ENCODE measurements at places on chromosomes 4 and X.

- no peak for DNase-seq
Measured at GRCh38 chr4:20288047-20288650, 36.4 kb downstream of the SLIT2 start.

DNA sequence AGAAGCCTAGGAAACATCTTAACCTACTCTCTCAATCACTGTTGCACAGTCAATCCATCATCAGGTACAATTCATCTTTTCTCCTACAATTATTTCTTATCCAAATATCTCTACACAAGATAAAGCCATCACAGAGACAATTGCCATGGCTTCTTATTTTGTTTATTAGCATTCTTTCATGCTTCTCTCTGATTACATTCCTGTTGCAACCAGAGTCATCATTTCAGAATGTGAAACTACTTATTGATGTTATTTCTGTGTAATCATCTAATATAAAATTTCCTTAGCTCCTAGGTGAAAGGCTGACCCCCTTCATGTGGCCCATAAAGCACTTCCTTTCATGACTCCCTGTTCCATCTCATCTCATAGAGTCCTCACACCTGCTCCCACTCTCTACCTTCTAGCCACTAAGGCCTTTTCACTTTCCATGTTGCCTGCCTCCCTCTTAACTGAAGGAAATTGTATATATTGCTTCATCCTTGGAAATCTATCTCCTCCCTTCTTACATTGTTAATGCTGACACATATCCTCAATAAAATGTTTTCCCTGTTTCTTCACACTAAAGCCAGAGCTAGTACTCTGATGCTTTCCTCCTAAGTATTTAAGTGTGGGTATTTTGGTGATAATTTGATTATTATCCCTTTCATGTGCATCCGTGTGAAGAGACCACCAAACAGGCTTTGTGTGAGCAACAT, 829.9 kb downstream of the FAT4 start:
- DNase-seq, result no peak

- no peak for DNase-seq
Measured at GRCh38 chr4:96003951-96004740, 164.3 kb downstream of the PDHA2 start.

DNA sequence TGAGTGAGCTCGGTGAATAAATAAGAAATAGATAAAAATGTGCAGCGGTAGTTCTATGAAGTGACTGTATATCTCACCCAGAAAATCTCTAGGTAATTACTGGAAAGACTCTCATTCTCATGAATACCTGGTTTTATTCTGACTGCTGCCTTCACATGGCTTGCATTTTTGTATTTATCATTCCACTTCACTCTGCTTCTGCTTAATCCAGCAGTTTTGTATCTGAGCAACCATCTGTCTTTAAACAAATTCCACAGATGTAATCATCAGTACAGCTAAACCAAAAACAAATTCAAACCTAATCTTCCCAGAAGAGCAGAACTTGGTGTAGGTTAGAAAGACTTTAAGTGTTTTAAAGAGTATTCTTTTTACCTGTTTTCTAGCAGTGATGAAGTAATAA, 11.2 kb upstream of the ALB start:
- no peak for DNase-seq

- DNase-seq, result peak; percentile 85
Measured at GRCh38 chr4:113784497-113785250, 23.1 kb upstream of the CAMK2D start.

- DNase-seq, result no peak
Measured at GRCh38 chr4:83217721-83218522, 66.7 kb downstream of the COQ2 start.

DNA sequence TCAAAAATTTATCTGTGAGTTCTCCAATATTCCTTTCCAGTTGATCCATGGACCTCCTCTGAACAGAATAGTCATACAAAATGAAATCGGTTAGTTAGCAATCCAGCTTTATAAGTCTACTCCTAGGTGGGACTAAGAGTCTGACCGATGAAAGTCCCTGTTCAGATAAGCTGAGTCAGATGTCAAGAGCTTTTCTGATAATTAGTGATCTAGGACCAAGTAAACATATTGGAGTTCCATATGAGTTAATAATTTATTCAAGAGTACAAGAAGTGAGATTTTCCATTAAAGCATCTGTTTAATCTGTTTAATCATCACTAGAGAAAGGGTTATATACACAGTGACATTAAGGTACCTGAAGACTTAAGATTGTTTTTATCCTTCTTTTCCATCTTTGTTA, 74.7 kb downstream of the UGT8 start:
- DNase-seq, result peak; percentile 17

GRCh38 chr4:39450618-39451017, 8.1 kb downstream of the RPL9 start:
- peak; percentile 40 for DNase-seq

- no peak for DNase-seq
Measured at GRCh38 chr4:4608214-4608537, 66.3 kb upstream of the STX18 start.

GRCh38 chr4:128776794-128777216, 32.7 kb upstream of the JADE1 start:
- peak; percentile 99 for DNase-seq

GRCh38 chr4:113602646-113603228, 158.8 kb downstream of the CAMK2D start:
- DNase-seq, result no peak

- DNase-seq, result peak; percentile 72
Measured at GRCh38 chrX:48165241-48165640, 31.4 kb downstream of the SSX5 start.

DNA sequence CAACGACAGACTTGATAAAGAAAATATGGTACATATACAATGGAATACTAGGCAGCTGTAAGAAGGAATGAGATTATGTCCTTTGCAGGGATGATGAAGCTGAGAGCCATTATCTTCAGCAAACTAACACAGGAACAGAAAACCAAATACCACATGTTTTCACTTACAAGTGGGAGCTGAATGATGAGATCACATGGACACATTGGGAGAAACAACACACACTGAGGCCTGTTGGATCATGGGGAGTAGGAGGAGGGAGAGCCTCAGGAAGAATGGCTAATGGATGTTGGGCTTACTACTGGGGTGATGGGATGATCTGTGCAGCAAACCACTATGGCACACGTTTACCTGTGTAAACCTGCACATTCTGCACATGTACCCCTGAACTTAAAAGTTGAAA, 209.7 kb downstream of the SPRY1 start:
- DNase-seq, result no peak

DNA sequence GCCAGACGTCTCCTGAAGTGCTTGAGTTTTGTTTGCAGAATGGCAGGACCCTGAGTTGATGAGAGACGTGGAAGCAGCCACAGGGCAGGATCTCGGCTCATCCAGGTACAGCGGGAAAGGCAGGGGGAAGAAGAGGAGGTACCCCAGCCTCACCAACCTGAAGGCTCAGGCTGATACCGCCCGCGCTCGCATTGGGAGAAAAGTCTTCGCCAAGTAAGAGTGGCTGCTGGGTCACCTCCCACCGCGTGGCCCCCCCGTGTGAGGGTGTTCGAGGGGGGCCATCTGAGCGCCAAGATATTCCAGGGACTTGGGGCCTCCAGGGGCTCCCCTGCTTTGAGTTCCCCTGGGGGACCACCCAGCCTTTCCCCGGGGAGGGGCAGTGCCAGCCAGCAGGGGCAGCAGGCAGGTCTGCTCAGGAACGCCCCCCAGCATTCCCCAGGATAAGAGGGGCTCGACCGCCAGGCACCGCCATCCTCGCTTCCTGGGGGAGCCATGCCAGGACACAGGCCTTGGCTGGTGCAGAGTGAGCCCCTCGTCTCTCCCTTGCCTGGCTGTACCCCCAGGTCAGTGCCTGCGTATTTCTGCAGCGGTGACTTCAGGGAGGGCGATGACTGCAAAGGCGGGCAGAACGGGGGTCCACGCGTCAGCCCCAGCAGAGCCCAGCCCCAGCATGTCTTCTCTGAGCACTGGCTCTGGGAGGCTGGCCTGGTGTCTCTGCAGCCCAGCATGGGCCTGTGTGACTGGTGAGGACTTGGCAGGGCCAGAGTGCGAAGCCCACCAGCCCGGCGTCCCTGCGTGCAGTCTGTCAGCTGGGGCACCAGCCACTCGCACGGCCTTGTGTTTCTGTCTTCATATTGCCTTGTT, 22.3 kb downstream of the NKX1-1 start:
- no peak for DNase-seq

DNA sequence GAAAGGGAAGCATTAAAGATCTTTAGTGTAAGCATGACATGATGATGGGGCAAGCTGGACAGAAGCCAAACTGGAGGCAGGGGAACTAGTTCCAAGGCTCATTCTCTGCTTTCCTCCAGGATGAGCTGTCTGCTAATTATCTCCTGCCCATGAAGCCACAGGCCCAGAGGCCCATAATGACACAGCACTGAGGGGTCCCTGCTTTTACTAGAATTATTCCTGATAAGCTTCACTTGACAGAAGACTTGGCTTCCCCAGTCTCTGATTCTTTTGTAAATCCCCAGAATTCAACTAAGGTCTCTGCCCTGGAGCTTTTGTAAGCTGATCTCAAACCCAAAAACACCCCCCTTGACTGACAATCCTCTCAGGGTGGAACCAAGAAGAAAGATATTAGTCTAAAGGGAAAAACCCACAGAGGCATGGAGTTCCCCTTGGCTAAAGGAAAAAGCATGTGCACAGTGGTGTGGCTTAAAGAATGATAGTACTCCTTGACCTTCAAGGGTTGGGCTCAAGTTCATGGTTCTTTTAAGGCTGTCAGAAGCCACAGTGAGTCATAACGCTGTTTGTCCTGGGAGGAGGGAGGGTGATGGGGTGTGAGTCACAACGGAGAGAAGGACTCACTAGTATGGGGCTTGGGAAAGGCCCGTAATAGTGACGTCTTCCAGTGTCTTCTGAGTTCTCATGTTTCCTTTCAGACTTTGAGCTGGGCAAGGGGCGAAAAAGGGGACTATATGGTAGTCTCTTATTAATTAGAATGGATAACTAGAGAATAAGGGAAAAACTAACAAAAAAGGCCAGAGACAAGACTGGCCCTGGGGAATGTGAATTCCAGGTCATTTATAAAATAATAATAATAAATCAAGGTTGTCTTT, 146.0 kb upstream of the CPEB2 start:
- DNase-seq, result peak; percentile 98

DNA sequence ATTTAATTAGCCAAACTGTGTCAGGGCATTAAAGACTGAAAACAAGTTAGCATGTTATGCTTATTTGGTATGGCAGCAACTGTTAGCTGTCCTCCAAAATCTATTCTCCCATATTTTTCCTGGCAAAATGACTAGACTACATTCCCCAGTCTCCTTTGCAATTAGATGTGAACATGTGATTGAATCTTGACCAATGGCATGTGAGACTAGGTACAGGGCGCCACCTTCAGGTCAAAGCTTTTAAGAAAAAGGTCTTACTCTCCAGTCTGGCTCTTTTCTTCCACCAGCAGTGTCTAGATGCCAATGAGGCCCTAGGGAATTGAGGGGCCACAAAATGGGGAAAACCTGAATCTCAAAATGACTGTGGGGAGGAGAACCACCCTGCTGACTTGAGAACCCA, 408.2 kb downstream of the SMARCA1 start:
- DNase-seq, result peak; percentile 7

DNA sequence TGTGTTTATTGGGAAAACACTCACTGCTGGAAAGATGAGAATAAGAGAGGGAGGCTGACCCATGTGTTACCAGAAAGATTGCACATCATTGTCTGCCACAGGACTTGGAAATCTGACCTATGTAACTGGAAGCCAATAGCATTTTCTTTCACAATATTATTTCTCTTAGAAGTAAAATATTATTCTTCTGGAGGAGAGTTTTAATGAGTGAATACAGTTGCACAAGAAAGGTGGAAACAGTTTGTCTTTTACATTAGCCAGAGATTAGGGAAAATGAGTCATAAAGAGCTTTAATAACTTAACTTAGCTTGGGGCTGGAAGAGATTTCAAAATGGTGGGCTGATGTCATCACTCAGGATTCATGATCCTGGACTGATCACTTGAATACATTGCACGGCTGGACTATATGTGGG, 31.5 kb upstream of the LNX1 start:
- no peak for DNase-seq

DNA sequence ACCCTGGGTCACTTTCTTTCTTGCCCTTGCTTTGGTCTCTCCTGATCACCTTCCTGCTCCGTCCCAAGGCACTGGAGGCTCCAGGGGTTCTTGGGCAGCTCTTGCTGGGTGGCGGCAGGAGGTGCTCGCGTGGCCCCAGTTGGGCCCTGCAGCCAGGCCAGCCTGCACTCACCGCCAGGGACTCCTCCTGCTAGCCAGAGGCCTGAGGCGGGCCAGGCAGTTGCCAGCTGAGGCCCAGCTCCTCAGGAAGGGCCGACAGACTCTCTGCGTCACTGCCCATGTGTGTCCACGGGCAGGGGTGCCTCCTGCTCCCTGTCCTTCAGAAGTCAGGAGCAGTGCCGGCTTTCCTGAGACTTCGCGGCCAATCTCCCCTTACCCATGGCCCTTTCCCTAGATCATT, 9.3 kb downstream of the SUV39H1 start:
- no peak for DNase-seq

DNA sequence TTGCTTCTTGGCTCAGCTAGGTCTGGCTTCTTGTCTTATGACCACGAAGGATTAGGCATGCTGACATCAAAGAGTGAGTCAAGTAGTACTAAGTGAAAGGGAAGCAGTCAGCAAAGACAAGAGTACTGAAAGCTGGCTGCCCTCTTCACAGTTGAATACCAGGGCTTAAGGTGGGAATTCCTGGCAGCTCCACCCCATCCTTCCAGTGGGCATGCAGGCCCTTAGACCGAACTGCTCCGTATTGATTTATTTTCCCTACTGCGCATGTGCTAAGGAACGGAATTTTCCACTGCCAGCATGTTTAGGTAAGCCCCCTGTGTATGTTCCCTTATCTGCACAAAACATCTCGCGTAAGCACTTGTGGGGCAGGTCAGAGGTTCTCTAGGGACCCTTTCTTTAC, 2320.1 kb downstream of the ARAP2 start:
- DNase-seq, result peak; percentile 71

DNA sequence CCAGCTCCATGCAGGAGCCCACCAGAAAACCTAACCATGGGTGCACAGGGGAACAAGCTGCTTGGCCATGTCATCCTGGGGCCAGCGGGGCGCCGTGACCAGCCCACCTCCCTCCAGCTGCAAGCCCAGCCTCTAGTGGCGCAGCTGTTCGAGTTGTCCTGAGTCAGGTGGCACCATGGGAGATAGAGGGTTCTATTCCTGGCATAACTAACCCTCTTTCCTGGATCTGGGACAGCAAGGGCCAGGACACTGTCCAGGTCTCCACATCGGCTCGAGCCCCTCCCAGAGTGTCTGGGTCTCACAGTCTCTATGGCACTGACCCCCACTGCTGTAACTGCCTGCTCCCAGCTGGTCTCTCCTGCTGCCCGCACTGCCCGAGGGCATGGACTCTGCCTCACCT, 16.7 kb downstream of the ABLIM2 start:
- no peak for DNase-seq

GRCh38 chrX:110852180-110852579, 56.6 kb upstream of the CHRDL1 start:
- DNase-seq, result no peak

GRCh38 chr4:56444719-56445118, 8.7 kb downstream of the PAICS start:
- no peak for DNase-seq

- no peak for DNase-seq
Measured at GRCh38 chr4:173468314-173468713, 61.7 kb downstream of the HAND2 start.

Data from RCC 7860 (cell line).